Hematopoietic multipotent progenitor cell (in vitro differentiated cells): ENCODE measurements at places on chromosomes 5 and 9.
A peak's percentile ranks its signal among the peaks of the same experiment; 100 is the strongest.

GRCh38 chr5:123681061-123681460, 169.1 kb downstream of the CSNK1G3 start:
- no peak for DNase-seq

DNA sequence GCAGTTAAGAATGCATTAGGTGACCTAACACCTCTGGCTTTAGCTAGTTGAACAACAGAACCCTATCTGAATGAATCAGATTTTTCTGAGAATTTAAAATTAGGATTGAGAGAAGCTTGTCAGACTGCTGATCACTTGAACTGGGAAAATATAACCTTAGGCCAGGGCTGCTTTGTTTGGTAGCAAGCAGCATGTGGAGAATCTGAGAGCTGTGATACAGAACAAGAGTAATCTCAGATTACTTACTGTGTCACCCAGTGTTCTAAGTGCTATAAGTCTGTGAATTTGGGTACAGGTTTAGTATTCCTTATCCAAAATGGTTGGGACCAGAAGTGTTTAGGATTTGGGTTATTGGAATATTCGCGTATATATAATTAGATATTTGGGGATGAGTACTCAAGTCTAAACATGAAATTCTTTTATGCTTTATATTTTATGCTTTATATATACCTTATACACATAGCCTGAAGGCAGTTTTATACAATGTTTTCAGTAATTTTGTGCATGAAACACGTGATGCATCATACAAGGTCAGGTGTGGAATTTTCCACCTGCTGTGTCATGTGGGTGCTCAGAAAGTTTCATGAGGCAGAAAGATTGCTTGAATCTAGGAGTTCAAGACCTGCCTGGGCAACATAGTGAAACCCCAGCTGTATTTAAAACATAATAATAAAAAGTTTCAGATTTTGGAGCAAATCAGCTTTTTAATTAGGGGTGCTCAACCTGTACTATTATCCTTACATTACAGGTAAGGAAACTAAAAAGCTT, 8.3 kb upstream of the CHD1 start:
- no peak for DNase-seq

DNA sequence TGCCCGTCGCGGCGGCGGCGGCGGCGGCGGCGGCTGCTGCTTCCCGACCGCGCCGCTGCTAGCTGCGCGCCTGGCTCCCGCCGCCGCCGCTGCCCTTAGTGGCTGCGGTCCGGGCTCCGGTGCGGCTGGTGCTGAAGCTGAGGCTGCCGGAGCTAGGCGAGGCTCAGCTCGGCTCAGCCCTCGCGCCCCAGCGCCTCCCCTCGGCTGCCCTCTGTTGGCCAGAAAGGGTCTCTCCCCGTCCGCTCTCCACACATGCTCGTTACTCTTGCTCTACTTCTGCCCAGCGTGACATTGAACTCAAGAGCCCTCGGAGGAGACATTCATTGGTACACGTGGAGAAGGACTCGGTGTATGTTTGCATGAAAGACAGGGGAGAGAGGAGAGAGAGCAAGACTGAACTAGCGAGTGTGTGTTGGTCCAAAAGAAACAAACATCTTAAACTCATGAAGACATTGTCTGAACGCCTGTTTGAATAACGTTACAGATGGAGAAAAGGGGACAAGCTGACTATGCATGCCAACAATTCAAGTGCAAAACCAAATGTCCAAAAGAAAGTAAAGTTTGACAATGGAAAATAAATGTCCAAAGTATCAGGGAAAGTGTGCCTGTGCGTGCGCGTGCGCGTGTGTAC, at the start of gene HCN1:
HCN1 (minus strand) TSS at position 175 of the 631 bp plus-strand sequence.
- DNase-seq = peak; percentile 84

- DNase-seq = no peak
Measured at GRCh38 chr5:76113103-76113502, 29.9 kb downstream of the SV2C start.
